ENCODE measurements at places on chromosomes 5 and 9.

GRCh38 chr5:31757806-31758205, 118.9 kb downstream of the PDZD2 start:
- no peak for DNase-seq

GRCh38 chr5:116834796-116835515, 260.3 kb upstream of the SEMA6A start:
- DNase-seq = no peak

DNA sequence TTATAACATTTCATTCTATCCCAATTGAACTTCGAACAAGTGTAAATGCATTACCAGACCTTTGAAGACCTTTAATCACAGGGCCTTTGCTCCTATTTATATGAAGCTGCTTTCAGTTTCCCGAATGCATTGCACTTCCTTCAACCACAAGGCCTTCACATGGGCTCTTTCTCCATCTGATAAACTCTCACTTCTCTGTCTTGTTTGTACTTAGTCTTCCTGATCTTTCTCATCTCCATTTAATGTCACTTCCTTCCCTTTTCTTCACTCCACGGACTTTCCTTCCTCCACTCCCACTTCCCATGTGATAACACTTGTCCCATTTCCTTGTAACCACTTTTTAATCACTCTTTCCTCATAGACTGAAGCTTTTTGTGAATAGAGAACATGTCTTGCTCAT, 74.3 kb upstream of the TNC start:
- DNase-seq = no peak

GRCh38 chr9:23740531-23740930, 85.5 kb downstream of the ELAVL2 start:
- no peak for DNase-seq

- DNase-seq = no peak
Observed at GRCh38 chr5:156356238-156356637, 29.3 kb downstream of the SGCD start.

DNA sequence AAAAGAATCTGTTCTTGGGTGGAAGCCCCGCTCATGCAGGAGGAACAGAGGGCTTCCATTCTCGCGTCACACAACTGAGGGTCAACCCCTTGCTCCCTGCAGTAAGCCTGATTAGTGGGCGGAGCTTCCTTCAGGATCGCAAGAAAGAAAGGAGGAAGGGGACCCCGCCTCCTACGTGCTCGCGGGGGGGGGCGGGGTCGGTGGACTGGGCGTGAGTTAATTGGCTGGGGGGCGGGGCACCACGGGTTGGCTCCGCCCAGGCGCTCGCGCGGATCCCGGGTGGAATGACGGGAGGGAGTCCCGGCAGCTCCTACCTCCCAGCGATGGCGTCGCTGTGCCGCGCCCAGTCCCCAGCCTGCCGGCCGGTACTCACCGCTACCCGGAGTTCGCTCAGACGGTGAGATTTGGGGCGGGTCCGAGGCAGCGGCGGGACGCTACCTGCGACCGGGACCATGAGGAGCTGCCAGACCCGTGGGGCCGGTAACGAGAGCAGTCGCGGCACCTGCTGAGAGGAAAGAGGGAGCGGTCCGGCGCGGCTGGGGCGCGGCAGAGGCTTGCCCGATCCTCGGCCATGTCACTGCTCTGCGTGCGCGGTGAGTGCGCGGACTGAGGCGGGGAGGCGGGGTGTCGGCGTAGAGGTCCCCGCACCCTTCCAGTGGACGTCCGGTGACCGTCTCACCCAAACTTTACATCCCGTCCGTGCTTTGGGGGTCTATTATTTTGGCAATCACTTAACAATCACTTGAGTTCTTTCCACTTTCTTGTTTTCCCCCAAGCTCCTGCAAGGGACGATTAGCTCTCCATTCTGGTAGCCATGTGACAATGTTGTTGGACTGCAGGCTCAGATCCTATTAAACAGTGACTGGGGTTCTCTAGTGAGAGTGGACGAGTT, at the start of gene UNC13B:
Gene UNC13B (plus strand): TSS at position 297 of the 892 bp plus-strand sequence. CDS start 275 bp downstream, at position 572.
- peak; percentile 84 for DNase-seq

DNA sequence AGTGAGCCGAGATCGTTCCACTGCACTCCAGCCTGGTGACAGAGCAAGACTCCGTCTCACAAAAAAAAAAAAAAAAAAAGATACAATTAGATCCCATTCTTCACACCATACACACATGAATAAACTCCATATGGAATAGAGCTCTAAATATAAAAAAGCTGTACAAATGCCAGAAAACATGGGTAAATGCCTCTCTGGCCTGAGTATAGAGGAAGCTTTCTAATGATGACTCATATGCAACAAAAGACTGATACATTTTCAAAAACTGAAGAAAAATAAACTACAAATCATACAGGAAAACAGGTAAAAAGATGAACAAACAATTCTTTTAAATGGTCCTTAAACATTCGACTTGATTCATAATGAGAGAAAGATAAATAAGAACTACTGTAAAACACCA, 8.6 kb downstream of the ZFP62 start:
- no peak for DNase-seq

DNA sequence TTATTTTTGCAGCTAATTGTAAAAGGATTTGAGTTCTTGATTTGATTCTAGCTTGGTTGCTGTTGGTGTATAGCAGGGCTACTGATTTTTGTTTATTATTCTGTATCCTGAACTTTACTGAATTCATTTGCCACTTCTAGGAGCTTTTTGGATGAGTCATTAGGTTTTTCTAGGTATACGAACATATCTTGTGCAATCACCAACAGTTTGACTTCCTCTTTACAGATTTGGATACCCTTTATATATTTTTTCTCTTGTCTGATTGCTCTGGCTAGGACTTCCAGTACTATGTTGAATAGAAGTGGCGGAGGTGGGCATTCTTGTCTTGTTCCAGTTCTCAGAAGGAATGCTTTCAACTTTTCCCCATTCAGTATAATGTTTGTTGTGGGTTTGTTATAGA, 210.8 kb downstream of the FGF10 start:
- no peak for DNase-seq

DNA sequence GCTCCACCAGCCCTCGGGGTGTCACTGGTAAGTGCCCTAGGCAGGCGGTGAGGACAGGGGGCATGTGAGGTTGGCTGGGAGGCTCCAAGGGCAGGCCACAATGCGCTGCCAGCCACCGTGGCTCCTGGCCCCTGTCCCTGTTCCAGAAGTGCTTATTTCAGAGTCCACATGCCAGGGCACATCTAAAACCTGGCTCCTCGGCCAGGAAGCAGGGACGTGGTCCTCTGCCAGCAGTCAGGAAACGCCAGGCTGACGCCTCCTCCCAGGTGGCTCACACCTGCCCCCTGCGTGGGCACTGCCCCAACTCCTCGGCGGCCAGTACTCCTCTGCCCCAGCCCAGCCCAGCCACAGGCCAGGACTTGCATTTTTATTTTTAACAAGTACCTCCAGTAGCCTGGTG, 68.5 kb downstream of the SECISBP2 start:
- DNase-seq = no peak

GRCh38 chr5:59795141-59795540, 98.4 kb downstream of the PDE4D start:
- DNase-seq = no peak

DNA sequence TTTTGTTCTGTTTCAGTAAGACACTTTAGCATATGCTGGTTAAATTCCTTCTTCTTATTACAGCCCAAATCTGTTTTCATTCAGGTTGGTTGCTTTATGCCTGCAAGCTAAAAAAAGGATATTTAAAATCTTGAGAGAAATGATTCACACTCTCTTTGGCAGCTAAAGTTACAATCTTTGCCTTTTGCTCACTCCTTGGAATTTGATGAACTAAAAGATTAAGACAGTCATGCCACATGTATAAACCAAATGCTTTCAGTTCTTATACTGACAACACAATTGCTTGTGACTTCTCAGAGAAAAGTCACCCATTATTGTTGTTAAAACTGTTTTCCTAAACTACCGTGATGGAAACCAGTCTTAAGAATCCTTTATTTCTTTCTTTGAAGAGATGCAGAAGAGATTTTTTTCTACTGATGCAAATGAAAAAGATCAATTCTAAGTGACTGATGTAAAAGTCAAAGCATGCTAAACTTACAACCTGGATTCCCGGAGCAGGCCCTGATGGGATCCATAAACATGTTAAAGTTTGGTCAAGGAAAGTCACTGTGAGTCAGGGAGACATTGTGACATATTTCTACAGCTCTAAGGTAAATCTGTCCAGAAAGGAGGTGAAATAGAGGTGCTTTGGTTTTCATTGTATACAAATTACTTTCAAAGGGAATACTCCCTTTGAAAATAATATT, 144.2 kb upstream of the CDH10 start:
- DNase-seq = no peak

DNA sequence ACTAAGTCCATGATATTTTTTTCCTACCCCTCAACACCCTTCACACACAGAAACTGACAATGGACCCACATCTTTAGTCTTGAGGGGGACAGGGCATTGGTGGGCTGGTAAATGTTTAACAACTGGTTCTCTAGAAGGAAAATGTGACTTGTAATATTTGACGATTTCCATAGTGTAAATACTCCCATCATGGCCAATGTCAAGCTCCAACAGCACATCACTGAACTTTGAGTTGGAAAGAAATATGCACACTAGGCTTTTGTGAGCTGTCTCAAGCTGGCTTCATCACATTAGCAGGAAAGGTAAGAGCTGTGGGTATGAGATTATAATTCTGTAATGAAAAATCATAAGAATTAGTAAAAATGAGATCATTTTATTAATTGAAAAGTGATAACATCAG, 189.9 kb upstream of the PRLR start:
- DNase-seq = no peak

- no peak for DNase-seq
Observed at GRCh38 chr9:109846776-109847175, 66.8 kb downstream of the PALM2AKAP2 start.

DNA sequence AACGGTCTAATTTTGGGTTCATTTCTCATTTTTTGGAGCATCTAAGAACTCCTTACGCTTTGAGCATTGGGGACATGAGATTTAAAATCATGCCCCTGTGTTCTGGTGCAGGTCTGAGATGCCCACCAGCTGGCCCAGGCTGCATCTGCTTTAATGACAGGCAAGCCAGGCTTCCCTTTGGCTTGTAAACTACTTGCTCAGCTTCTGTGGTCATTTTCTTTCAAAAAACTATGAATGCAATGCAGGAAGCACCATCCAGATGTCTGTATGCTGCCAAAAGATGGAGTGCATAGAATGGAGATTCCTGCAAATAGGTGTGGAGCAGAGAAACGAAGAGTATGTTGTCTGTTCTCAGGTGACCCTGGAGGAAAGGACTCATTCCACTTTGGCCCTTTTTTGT, 399.9 kb upstream of the ADAMTSL1 start:
- no peak for DNase-seq

DNA sequence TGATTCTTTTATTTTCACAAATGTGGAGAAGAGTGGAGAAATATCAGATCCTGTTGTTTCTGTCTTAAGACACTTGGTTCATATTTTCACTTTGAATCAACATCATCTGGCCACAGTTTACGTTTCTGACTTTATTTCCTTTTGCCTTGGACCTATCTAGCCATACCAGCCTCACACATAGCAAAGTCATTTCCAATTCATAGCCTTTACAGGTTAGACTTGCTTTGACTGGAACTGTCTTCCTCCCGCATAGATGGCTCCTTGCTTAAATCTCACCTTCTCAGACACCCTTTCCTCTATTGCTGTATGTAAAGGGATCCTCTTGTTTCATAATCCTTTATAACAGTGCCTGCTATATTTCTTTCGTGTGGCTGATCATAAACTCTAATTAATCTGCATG, 297.8 kb downstream of the SH3GL2 start:
- DNase-seq = no peak

- no peak for DNase-seq
Observed at GRCh38 chr5:136094913-136095641, 37.6 kb upstream of the SMAD5 start.

GRCh38 chr9:105890046-105890822, 195.9 kb downstream of the TMEM38B start:
- no peak for DNase-seq

GRCh38 chr5:39100851-39101396, 26.7 kb upstream of the RICTOR start:
- no peak for DNase-seq

- peak; percentile 81 for DNase-seq
Observed at GRCh38 chr9:34500623-34501267, 22.0 kb downstream of the ENHO start.

GRCh38 chr5:74526111-74526510, 114.4 kb downstream of the ENC1 start:
- no peak for DNase-seq

DNA sequence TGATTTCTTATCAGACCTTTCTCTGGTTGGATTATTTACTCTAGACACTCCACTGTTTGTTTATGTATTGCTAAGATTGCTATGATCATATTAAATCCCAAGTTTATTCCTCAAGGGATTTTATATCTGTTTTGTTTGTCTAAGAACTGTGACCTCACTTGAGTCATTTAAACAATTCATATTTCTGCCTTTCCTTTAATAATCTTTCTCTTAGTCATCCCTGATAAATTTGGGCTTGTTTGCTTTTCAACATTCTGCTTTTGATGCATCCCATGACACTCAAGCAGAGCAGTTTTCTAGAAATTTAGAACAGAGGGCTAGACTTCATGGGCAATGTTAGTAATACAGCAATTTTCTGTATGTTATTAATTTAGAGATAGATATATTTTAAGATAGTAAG, 231.6 kb upstream of the TNC start:
- no peak for DNase-seq

DNA sequence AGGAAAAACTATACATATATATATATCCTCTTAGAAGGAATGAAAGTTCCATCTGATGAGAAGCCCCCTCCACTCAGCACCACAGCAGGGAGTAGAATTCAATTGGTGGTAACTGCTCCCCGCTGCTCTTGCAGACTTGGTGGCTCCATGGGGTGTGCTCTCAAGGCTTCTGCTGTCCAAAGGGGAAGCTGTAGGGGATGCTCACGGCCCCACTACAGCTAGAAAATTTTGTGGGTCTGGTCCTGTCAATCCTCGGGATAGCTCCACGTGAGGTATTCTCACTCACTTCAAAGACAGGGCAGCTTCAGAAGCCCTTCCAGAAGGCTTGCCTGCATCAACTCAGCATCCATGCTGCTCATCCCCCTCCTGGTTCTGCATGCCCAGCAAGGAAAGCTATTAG, 247.2 kb downstream of the CETN3 start:
- DNase-seq = no peak

DNA sequence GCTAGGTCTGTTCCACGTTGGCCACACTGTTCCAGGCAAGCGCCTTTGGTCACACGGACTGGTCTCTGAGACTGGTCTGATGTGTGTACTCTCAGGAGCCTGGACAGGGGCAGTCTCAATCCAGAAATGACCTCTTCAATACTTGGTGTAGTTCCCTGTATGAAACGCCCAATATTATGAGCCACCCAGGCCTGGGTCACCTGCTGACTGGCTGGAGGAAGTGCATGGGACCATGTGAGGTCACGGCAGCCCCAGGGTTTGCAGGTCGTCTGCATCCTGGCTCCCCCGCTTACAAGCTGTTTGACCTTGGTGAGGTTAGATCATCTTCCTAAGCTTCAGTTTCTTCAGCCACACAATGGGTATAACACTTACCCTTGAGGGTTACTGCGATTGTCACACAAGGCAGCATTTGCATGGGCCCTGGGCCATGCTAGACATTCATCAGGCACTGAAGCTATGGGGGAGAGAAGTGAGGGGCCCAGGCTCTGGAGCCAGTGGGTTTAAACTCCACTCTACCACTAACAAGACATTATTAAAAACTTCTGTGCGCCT, 5.2 kb upstream of the GRHPR start:
- no peak for DNase-seq

DNA sequence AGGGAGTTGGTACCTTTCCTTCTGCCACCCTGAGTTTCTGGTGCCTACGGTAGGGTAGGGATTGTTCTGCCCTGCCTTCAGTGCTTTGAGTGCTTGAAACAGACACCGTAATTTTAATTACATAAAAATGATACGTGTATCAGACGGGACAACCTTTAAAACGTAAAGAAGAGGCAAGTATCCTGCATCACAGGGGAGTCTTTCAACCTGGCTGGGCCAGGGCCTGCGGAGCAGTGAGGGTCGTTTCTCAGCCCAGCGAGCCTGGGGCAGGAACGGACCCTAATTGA, 483 bp upstream of the DAB2IP start:
- no peak for DNase-seq
